ENCODE measurements at places on chromosomes 7 and 10. TPM values are rescaled to one million over a fixed set of nuclear protein-coding genes. Genes with fewer than 3 reads are reported as not detected.

Gene FAM221A
- 3.8 TPM for total RNA-seq

Gene CFTR
- not detected for total RNA-seq

Gene INHBA
- total RNA-seq: 0.05 TPM

Gene NPC1L1
- total RNA-seq: not detected

Gene AKR1C8
- total RNA-seq: not detected

Gene ANXA8L1
- not detected for total RNA-seq

Gene STEAP1
- 0.84 TPM for total RNA-seq

DNA sequence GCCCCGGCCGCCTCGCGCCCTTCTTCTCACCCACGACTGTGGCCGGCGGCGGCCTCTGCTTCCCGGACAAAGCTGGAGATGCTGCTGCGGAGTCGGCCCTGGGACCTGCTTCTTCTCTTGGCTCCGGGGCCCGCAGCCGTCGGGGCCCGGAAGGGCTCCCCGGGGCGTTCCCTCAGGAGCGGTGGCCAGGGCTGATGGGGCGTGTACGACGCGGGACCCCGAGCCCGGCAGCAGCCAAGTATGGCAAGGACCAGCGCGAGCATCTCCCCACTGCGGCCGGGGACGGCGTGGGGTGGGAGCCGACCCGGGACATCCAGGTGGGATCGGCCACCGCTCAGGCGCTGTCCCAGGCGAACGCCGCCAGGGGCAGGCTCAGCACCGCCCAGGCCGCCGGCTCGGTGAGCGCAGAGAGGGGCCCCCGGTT lies 27.6 kb upstream of the BMS1 start:
- DNase-seq: no peak

DNA sequence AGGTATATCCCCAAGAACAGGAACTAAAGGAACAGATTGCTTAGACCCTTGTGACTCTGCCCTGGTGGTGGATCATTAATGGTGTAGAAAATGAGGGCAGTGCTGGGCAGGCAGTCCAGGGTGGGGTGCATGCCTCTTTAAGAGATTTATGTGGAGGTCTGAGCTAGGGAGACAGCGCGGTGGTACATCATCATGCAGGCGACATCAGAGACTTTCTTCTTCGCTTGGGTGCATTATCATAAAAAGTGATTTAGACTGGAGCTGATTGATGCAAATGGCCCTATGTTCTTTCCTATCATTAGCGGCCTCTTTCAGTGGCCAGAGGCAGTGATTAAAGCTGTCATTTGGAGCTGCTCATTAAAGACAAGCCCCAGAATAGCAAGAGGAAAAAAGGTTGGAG lies 519.1 kb upstream of the GALNT17 start:
- DNase-seq: no peak

GRCh38 chr7:157584420-157584819 lies 247.6 kb downstream of the DNAJB6 start:
- no peak for DNase-seq

DNA sequence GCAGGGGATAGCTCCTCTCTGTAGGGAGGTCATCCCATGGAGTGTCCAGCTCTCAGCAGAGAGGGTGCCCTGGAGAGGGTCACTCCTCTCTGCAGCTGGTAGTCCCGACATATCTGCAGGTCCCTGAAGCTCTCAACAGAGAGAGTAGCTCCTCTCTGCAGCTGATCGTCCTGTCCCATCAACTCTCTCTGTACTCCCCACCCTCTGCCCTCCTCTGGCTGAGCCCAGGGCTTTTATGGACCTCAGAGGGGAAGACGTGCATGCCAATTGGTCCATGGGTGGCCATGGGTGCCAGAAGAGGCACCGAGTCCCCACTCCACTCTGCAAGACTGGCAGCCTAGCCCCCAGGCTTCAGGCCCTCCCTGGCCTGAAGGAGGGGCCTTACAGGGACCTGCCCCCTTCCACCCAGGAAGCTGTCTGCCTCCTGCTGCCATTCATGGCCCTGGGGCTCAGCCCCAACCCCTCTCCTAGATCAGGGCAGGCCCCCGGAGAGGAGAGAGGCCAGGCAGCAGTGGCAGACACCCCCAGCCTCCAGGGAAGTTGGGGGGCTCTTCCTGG lies 9.0 kb upstream of the BLVRA start:
- DNase-seq: no peak

GRCh38 chr7:33130184-33130583 lies 820 bp downstream of the BBS9 start:
- no peak for DNase-seq

- DNase-seq: no peak
Measured at GRCh38 chr7:89511900-89512299, 642.4 kb upstream of the STEAP1 start.

- DNase-seq: no peak
Measured at GRCh38 chr10:7435674-7436073, 24.8 kb upstream of the SFMBT2 start.

GRCh38 chr10:104345941-104346340 lies 7.7 kb upstream of the ITPRIP start:
- no peak for DNase-seq

- DNase-seq: peak; percentile 0
Measured at GRCh38 chr10:42976351-42977031, 100.4 kb upstream of the RET start.

GRCh38 chr7:117186218-117187010 lies 136.4 kb downstream of the WNT2 start:
- no peak for DNase-seq

- no peak for DNase-seq
Measured at GRCh38 chr7:70131817-70132216, 533.5 kb downstream of the AUTS2 start.

DNA sequence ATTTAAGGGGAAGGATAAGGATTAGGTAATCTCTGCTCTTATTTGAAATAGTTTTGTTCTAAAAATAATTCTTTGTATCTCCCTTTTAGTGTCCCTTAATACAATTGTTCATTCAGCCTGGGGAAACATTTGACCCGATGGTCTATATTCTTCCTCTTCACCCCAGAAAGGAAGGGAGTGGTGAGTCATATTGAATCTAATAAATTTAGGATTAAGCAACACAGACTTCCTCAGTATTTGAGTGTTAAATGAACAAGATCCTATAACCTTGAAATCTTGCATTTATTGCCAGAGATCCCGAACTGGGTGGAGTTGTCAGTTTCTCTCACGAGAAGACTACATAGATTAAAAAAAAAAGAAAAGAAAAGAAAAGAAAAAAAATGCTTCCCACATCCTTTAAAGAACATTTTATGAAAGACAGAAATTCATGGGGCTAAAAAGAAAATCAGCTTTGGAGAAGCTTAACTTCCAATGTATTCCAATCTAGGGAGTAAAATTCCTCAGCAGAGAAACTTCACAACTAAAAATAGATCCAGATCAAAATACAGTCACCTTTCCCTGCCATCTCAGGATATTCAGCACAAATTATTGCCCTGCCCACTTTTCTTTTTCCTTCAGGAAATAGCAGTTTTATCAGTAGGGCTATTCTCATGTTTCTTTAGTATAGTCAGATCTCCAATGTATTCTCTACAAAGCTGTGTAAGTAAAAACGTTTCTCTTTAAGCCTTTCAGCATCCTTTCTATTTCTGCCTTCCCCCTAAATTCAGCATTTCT lies 82.2 kb downstream of the SEMA3D start:
- DNase-seq: no peak

DNA sequence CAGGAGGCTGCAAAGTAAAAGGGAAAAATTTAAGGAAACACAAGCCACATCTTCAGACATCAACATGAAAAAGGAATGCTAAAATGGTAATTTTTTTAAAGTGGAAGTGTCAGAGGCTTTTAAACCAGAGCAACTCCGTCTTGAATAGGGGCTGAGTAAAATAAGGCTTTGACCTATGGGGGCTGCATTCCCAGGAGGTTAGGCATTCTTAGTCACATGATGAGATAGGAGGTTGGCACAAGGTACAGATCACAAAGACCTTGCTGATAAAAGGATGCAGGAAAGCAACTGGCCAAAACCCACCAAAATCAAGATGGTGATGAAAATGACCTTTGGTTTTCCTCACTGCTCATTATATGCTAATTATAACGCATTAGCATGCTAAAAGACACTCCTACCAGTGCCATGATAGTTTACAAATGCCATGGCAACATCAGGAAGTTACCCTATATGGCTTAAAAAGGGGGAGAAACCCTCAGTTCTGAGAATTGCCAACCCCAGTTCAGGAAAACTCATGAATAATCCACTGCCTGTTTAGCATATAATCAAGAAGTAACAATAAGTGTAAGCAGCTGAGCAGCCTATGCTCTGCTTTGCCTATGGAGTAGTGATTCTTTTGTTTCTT lies 128.3 kb downstream of the SKAP2 start:
- no peak for DNase-seq

- no peak for DNase-seq
Measured at GRCh38 chr10:110629680-110630191, 14.4 kb upstream of the RBM20 start.

- peak; percentile 29 for DNase-seq
Measured at GRCh38 chr10:63491588-63492316, 26.0 kb upstream of the JMJD1C start.

- no peak for DNase-seq
Measured at GRCh38 chr7:4282434-4283223, 399.5 kb upstream of the FOXK1 start.

DNA sequence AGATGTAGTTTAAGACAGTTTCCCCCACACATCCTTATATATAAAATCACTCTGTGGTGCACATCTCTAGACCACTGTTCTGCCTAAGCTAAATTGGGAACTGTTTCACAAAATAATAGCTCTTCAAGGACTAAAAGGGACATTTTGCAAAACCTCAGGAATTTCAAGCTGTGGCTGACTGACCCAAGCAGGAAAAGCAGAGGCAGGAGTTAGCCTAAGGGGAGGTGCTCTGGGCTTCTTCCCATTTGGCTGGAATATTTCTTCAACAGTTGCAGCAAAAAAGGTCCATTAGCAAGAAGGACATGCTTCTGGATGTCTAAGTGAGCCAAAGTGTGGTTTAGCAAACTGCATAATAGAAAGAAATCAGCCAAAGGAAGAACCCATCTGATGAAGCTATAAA lies 551.2 kb upstream of the ANKRD30A start:
- no peak for DNase-seq

DNA sequence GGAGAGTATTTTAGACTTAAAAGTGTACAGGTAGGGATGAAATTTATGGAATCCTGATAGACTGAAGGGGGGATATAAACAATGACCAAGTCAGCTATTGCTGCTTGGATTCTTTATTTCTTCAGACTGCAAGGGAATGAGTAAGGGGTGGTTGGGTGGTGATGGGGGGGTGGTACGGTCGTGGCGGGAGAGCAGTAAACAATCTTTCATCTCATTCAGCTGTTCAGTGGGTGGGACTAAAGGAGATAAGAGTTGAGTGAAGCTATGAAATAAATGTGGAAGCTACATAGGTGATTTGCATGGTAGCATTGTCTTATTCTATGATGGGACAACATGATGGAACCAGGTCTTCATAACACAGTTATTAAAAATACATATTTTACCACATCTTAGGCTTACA lies 1.8 kb downstream of the SEPTIN7 start:
- no peak for DNase-seq

DNA sequence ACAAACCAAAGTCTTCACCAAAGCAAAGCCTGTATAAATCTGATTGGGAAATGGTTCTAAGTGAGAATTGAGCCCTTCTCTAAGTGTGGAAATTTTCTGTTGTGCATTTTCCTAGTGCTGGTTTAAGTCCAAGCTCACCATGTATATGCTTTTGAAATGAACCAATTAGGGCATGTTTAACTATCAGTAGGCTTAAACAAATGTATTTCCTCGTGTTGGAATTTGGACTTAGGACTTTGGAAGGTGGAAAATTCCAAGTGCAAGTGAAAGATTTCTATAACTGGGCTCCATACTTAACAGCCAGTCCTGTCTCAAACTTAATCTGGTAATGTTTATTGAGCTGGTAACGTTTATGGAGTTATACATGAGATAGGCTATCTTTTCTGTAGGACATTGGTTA lies 28.5 kb downstream of the CCNY start:
- no peak for DNase-seq

DNA sequence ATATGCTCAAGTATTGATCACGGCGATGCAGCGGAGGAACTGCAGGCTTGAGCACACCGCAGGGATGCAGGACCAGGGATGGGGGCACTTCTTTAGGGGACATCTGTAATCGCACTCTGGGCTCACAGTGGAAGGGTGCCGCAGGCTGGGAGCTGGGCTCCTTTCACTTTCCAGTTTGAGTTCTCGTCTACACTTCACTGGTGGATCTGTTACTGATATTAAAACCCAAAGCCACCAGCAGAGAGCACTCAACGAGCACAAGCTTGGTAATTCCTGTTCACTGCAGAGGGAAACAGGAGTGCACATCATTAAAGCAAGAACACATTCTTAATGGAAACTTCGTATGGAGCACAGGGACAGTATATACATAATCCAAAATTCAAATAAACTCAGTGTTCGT lies 91.3 kb downstream of the PARD3 start:
- no peak for DNase-seq

DNA sequence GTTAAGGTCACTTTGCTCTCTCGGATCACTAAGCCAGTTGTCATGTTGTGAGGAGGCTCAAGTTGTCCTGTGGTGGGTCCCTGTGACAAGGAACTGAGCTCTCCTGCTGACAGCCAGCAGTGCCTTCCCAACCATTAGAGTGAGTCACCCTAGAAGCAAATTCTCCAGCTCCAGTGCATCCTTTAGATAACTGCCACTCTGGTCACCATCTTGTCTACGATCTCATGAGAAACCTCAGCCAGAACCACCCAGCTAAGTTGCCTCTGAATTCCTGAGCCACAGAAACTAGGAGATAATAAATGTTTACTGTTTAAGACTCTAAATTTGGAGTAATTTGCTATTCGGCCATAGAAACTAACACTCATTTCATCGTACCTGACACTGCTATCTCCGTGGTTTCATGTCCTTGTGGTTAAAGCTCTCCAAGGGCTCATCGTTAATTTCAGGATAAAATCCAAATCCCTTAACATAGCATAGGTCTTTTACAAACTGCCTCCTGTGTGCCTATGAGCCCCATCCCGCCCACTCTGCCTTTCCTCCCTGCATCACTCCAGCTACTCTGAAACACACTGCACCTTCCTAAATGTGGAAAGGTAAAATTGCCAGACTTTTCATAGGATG lies 56.5 kb upstream of the WIPF3 start:
- no peak for DNase-seq

DNA sequence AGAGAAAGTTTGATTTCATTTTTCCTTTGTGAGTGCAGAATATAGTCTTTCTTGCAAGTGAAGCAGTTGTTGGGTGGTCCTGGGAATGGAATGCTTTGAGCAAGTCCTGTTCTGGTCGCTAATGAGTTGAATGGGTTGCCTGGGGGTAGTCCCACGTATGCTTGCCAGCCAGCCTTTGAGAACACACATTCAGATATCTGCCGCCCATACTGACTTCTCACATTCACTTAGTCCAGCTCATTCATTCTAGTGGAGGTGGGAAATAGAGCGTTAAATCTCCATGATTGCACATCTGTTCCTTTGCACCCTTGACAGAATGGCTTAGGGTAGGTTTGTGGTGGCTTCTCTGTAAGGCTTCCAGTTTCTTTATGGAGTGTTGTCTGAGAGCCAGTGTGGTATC lies 256.6 kb downstream of the SORCS3 start:
- no peak for DNase-seq
